ENCODE measurements at places on chromosomes 16 and 17. TPM values are rescaled to one million over a fixed set of nuclear protein-coding genes. Genes with fewer than 3 reads are reported as not detected.
A peak's percentile ranks its signal among the peaks of the same experiment; 100 is the strongest.

DNA sequence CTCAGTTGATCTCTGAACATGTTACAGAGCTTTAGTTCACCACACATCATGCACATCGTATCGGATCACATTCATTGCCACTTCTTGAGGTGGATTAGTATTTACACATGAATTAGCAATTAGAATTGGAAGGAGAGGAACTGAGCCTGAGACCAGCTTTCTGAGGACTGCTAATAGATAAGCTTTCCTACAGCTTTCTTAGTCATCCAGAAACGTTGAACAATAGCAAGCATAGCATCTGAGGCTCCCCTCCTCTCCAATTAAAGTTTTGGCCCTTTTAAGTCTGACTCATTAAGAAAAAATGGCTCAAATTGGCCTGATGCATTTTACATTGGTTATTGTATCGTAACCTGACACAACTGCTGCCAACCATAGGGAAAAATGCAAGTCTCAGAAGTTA lies 1130.4 kb downstream of the CDH8 start:
- no peaks in the 10 kb centered on the region for H3K27me3 ChIP-seq
- no peak overlapping the region for H3K4me3 ChIP-seq
- peaks cover 4% of the 10 kb centered on the region for H3K36me3 ChIP-seq
- no peak overlapping the region for H3K27ac ChIP-seq
- no peaks in the 10 kb centered on the region for H3K4me1 ChIP-seq
- no peak for DNase-seq

- H3K27ac ChIP-seq, result peak overlapping the region; percentile 63
- no peak for DNase-seq
- peaks cover 35% of the 10 kb centered on the region for H3K4me1 ChIP-seq
- H3K36me3 ChIP-seq, result peaks cover 6% of the 10 kb centered on the region
- H3K27me3 ChIP-seq, result no peaks in the 10 kb centered on the region
Measured at GRCh38 chr16:50067290-50067853, 1.6 kb downstream of the HEATR3 start.

DNA sequence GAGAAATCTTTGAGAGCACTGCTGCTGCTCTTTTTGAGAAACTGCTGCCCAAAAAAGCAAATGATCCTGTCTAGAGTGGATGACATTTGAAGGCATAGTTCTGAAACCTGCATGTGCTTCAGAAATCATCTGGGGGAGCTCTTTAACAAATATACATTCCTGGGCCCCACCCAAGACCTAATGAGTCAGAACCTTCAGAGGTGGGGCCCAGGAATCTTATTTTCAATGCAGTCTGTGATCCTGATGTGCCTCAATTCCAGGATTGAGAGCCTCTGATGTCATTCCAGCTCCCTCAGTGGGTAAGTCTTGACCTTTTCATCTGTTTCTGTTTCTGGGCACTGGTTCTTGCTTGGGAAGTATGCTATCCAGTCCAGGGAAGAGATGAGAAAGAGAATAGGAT lies 42.3 kb downstream of the HNF1B start:
- peaks cover 32% of the 10 kb centered on the region for H3K27me3 ChIP-seq
- no peak overlapping the region for H3K27ac ChIP-seq
- peaks cover 7% of the 10 kb centered on the region for H3K4me1 ChIP-seq

CKLF gene
- 78.6 TPM for total RNA-seq

TP53TG3C gene
- not detected for total RNA-seq

DNA sequence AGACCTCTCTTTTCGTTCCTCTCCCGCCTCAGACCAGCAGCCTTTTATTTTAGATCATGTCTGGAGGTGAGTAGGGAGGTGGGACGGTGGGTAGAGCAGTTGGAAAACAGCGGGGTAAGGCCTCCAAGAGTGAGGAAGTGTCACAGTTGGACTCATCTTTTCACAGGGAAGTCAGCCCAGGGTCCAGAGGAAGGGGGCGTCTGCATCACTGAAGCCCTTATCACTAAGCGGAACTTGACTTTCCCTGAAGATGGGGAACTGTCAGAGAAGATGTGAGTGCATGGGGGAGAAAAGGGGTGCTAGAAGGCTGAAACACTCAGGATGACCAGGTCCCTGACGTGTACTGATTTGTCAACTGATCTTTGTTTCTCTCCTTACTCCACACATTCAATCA lies 461 bp downstream of the LRRC46 start:
- peak overlapping the region; percentile 91 for H3K27ac ChIP-seq
- no peak for DNase-seq
- no peaks in the 10 kb centered on the region for H3K36me3 ChIP-seq
- H3K27me3 ChIP-seq, result no peaks in the 10 kb centered on the region

GRCh38 chr17:19288453-19288852 lies 51.3 kb downstream of the EPN2 start:
- H3K36me3 ChIP-seq, result no peaks in the 10 kb centered on the region
- DNase-seq, result no peak
- no peaks in the 10 kb centered on the region for H3K27me3 ChIP-seq
- no peak overlapping the region for H3K27ac ChIP-seq

CCDC43 gene
- total RNA-seq, result 27.6 TPM

GRCh38 chr17:60610473-60610872 lies 10.5 kb downstream of the PPM1D start:
- no peak overlapping the region for H3K27ac ChIP-seq
- no peak for DNase-seq
- no peak overlapping the region for H3K4me3 ChIP-seq
- H3K36me3 ChIP-seq, result no peaks in the 10 kb centered on the region

DNA sequence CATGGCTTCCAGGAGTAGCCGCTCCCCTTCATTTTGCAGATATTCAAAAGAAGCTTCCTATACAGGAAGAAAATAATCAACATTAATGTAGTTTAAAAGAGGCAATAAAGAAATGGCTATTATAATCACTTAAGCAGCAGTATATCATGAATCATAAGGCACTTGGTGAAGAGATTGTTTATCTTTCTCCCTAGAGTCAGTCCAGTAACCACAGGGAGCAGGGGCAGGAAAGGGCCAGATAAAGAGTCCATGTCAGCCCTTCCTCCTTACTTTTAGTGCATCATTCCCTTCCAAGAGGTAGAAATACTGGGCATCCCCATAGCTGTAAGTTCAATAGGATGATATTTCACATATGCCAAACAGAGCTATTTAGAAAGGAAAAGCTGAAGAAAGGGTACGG lies 184.6 kb upstream of the C17orf78 start:
- no peak overlapping the region for H3K27ac ChIP-seq
- H3K27me3 ChIP-seq, result no peaks in the 10 kb centered on the region
- no peak for DNase-seq
- no peak overlapping the region for H3K4me3 ChIP-seq
- H3K36me3 ChIP-seq, result peaks cover 10% of the 10 kb centered on the region

CDH15 gene
- total RNA-seq, result not detected

DNA sequence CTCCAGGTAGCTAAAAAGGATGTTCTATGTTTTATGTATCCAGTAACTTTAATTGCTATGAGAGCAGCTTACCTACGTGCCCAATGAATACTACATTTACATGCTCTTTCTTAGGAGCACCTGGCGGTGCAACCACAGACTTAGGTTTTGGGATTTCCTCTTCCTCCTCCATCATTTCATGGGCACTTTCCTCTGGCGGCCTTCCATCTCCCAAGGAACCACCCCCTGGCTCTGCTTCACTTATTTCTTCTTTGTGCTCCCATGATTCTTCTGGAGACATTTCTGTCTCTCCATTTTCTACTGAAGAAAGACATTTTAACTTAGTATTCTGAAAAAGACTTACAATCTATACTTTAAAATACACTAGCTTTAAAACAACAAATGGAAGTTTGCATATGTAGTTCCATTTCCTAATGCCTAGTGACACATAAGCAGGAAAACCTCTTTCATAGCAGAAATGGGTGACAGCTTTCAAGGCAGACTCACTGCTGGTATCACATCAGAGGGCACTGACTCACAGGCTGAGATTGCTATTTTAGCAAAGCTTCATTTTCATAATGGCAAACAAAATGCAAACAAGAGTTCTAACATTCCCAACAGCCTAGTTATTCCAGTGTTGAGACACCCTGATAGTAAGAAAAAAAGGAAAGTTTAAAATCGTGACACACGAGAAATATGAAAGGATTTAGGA lies 19.1 kb downstream of the GSPT1 start:
- H3K4me3 ChIP-seq, result peak overlapping the region; percentile 6
- peaks cover 31% of the 10 kb centered on the region for H3K4me1 ChIP-seq
- no peak for DNase-seq

TPSG1 gene
- 1.3 TPM for total RNA-seq

NPB gene
- 0.17 TPM for total RNA-seq

DNA sequence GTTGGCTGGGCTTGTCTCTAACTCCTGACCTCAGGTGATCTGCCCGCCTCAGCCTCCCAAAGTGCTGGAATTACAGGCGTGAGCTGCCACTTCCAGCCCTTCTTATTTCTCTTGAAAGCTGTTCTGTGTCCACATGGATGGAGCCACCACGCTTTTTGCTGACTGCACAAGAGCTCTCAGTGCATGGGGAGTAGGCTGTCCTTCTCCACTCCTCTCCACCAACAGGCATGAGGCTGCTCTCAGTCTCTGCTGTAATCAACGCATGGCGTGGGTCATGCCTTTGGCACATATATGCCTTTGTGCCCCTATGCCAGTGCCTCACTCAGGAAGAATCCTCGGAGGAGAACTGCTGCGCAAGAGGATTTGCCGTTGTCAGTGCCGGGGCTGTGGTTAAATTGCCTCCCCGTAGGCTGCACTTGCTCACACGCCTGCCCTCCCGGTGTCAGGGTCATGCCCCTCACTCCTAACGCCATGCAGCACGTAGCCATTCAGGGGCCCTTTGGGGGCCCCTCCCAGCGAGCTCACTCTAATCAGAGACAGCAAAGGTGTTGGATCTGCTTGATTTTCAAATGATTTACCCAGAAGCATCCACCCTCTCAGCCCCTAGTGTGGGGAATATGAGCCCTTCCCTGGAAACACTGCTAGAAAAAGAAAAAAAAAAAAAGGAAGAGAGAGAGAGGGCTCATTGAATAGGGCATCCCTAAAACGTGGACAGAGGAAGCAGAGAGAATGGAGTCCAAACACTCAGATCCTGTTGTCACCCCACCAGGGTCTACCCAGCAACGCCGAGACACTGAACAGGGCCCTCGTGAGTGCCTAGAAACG lies 47.5 kb upstream of the ZCCHC14 start:
- H3K4me1 ChIP-seq, result peaks cover 14% of the 10 kb centered on the region
- H3K4me3 ChIP-seq, result no peak overlapping the region
- H3K36me3 ChIP-seq, result peaks cover 5% of the 10 kb centered on the region
- H3K27me3 ChIP-seq, result peaks cover 35% of the 10 kb centered on the region
- DNase-seq, result no peak
- H3K27ac ChIP-seq, result no peak overlapping the region

GRCh38 chr16:79074951-79075350 lies 525.6 kb downstream of the MAF start:
- no peak overlapping the region for H3K4me3 ChIP-seq
- peaks cover 28% of the 10 kb centered on the region for H3K4me1 ChIP-seq
- no peak overlapping the region for H3K27ac ChIP-seq
- DNase-seq, result no peak
- peaks cover 8% of the 10 kb centered on the region for H3K27me3 ChIP-seq
- no peaks in the 10 kb centered on the region for H3K36me3 ChIP-seq

- H3K36me3 ChIP-seq, result no peaks in the 10 kb centered on the region
- peaks cover 15% of the 10 kb centered on the region for H3K4me1 ChIP-seq
- no peak for DNase-seq
Measured at GRCh38 chr17:1762901-1763898, 1.3 kb downstream of the SERPINF1 start.

HOXB13 gene
- total RNA-seq, result not detected

GRCh38 chr17:72700226-72700625 lies 392.3 kb downstream of the SLC39A11 start:
- no peak overlapping the region for H3K4me3 ChIP-seq
- no peak overlapping the region for H3K27ac ChIP-seq
- no peaks in the 10 kb centered on the region for H3K27me3 ChIP-seq
- no peaks in the 10 kb centered on the region for H3K4me1 ChIP-seq

- DNase-seq, result no peak
- H3K27ac ChIP-seq, result no peak overlapping the region
- peaks cover 15% of the 10 kb centered on the region for H3K4me1 ChIP-seq
- no peaks in the 10 kb centered on the region for H3K36me3 ChIP-seq
- H3K27me3 ChIP-seq, result peaks cover 19% of the 10 kb centered on the region
Measured at GRCh38 chr16:29876594-29877249, 13.7 kb upstream of the CDIPT start.

- H3K27ac ChIP-seq, result no peak overlapping the region
- no peak for DNase-seq
- peak overlapping the region; percentile 53 for H3K4me3 ChIP-seq
- peaks cover 1% of the 10 kb centered on the region for H3K36me3 ChIP-seq
Measured at GRCh38 chr16:10738231-10739077, 5.2 kb upstream of the NUBP1 start.

NKD1 gene
- 0.86 TPM for total RNA-seq

SSTR5 gene
- total RNA-seq, result not detected

BCL6B gene
- total RNA-seq, result 0.73 TPM

DNA sequence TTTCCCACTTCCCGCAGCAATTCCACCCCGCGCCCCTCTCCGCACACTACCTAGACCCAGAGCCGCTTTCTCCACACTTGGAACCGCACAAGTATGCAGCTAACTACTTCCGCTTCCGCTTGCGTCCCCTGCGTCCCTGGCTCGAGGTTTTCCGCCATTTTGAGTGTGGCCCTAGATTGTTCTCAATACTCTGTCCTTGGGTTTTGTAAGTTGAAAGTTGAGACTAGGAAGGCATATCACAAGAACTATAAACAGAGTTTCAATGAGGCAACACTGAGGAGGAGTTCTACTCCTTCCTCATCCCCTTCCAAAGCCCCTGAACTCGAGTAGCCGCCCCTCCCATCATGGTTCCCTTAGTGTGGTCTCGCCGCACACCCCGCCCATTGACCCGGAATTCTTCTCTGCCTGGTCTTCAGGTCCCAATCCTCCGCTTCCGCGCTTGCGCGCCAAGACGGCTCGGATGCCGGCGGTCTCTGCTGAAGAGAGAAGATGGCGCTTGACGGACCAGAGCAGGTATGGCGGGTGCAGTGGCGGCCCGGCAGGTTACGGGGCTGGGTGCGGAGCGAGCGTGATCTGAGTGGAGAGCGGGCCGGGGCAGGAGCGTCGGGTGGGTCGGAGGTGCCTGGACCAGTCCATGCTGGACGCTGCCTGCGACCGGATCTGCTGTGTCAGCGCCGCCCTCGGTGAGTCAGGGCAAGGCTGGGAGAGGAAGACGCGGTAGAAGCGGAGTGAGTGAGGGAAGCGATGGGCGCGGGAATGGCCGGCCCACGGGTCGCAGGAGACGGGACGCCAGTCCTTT lies at the start of the genes FTSJ3 and PSMC5:
TSS of gene FTSJ3 (minus strand) at position 662 of the 799 bp plus-strand sequence. CDS start 761 bp downstream, outside the sequence.
TSS of gene PSMC5 (plus strand) at position 430 of the 799 bp plus-strand sequence. CDS start at position 490, 60 bp downstream.
- DNase-seq, result peak; percentile 96
- H3K27ac ChIP-seq, result peak within 1 kb of the TSS; percentile 99
- peaks cover 47% of the 10 kb centered on the region for H3K4me1 ChIP-seq
- peaks cover 24% of the 10 kb centered on the region for H3K36me3 ChIP-seq
- peak within 1 kb of the TSS; percentile 99 for H3K4me3 ChIP-seq

PRSS53 gene
- total RNA-seq, result 5.1 TPM

IL17C gene
- total RNA-seq, result 1.0 TPM

DNA sequence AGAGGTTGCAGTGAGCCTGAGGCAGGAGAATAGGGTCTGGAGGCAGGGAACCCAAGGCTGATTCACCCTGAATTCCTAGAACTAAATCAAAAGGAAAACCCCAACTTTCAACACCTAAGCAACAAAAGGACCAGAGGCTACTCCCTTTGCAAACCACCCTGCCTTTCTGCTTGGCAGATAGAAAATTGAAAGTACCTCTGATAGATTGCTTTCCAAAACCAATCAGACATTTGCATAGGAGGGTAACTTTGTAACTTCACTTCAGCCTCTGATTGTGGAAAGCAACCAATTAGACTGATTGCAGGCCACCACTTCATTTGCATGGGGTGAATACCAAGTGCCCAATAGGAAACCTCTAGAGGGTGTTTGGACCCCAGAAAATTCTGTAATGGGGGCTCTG lies 10.9 kb upstream of the TMEM98 start:
- peaks cover 18% of the 10 kb centered on the region for H3K27me3 ChIP-seq
- peaks cover 43% of the 10 kb centered on the region for H3K4me1 ChIP-seq
- H3K36me3 ChIP-seq, result no peaks in the 10 kb centered on the region
